Activated CD4-positive, alpha-beta memory T cell treated with anti-CD3 and anti-CD28 coated beads for 36 hours (primary cell): ENCODE measurements at places on chromosomes 1 and 21.

DNA sequence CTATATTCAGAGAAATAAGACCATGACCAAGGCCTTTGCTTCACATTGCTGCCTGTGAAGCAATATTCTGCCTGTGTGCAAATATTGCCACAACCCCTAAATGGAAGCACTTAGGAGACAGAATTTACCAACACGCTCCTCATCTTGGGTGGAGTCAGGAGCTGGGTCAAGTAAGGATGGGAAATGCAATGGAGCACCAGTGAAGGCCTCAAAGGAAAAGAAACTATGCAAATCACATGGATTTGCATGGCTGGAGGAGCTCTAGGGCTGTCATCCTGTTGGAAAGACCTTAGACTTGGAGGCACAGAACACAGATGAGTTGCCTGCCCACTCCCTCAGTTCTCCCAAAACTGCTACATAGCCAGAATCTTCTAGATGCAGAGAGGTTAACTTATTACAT is 435.5 kb downstream of the SIPA1L2 start:
- no peak for DNase-seq

GRCh38 chr1:204029016-204029415 is 43.9 kb upstream of the SOX13 start:
- no peak for DNase-seq

DNA sequence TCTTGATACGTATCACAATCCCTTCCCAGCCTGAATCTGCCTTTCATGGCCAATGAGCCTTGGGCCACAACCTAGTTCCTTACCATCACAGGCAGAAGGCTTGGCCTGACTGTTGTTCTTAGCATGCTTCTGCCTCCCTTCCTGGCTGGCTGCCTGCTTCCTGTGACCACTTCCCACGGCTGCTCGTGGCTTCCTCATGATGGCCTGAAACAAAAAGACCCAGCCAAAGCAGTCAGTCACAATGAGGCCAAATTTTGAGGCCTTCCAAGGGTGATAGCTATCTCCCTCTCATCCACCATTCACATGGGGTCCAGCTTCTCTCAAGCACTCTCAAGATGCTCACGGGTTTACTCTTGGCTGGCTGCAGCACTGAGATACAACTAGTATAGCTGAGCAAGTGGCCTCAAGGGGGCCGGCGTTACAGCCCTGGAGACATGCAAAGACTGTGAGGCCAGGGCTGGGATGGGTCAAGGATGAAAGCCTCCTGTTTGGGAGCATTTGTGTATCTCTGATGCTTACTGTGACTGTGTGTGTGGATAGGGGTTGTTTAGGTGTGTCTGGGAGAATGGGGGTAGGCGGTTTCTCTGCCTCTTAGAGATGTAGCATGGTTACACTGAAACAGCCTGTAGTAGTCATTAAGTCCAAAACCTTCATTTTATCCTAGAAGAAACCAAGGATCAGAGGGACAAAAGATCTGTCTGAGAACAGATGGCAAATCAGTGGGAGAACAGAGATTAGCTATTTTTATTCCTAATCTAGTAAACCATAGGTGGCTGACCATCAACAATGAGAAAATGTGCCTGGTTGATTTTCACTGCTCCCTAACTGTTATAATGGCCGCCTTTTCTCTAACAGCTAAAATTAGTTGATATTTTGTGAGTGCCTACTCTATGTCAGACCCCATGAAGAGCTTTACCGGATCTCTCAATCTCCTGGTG is 5.4 kb upstream of the TOE1 start:
- DNase-seq = no peak

GRCh38 chr1:236501093-236501492 is 22.7 kb upstream of the LGALS8 start:
- DNase-seq = no peak
